ENCODE measurements at places on chromosomes 6 and 20. TPM values are rescaled to one million over a fixed set of nuclear protein-coding genes. Genes with fewer than 3 reads are reported as not detected.

ELOVL2 gene
- 0.10 TPM for total RNA-seq

- no peak for DNase-seq
Observed at GRCh38 chr6:128005009-128005408, 104.2 kb upstream of the THEMIS start.

- peak; percentile 94 for DNase-seq
Observed at GRCh38 chr20:32761831-32762753, at the start of gene DNMT3B. Gene DNMT3B (plus strand): TSS chr20:32762385. CDS start chr20:32780324, 17,939 bp downstream.

GRCh38 chr6:73236144-73236750 lies 11.0 kb upstream of the KHDC1L start:
- DNase-seq: no peak

GRCh38 chr6:134340179-134340975 lies 22.5 kb upstream of the SGK1 start:
- DNase-seq: no peak
